Kidney capillary endothelial cell (primary cell): ENCODE measurements at places on chromosomes 11 and 22.

DNA sequence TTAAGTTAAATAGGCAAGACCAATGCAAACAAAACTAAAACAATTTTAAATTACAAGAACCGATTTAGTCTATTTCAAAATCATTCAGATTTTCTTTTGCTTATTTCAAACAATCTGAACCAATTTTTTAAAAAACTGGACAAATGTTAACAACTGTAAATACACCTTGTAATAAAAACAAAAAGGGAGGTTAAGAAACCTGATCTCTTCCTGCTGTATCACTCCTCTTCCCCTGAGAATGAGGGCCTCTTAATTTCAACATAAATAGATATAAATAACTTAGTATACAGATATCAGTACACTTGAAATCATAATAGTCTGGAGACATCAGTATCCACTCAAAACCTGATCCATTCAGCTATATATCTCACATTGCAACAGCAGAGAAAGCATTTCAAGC lies 346.6 kb downstream of the TTC28 start:
- no peak for DNase-seq

- no peak for DNase-seq
Observed at GRCh38 chr11:32113200-32113919, 22.5 kb downstream of the RCN1 start.

- DNase-seq, result peak; percentile 76
Observed at GRCh38 chr11:61756452-61757212, 4.2 kb downstream of the MYRF start.

DNA sequence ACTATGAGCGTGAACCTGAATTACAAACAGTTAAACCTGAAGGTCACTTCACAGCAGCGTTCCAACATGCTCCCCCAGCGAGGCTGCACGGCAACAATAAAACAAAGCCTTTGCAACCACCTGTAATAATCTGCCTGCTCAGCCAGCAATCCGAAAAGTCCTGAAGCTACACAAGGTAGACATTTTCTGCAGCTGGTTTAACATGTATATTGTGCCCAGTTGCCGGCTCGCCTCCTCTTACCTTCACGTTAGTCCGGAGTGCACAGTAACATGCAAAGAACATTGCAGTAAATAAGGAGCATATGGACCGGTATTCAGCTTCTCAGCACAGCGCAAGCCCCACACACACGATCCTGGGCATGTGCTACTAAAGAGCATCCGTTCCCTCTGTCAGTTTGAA lies 704.3 kb downstream of the DLG2 start:
- no peak for DNase-seq

GRCh38 chr11:22342211-22343031 lies 4.2 kb downstream of the SLC17A6 start:
- no peak for DNase-seq

GRCh38 chr11:66291706-66292542 lies at the start of gene TMEM151A:
TMEM151A (plus strand) TSS chr11:66291894; CDS start chr11:66292014, 120 bp downstream.
- DNase-seq, result no peak

GRCh38 chr11:62151737-62152102 lies 27.9 kb downstream of the INCENP start:
- no peak for DNase-seq

DNA sequence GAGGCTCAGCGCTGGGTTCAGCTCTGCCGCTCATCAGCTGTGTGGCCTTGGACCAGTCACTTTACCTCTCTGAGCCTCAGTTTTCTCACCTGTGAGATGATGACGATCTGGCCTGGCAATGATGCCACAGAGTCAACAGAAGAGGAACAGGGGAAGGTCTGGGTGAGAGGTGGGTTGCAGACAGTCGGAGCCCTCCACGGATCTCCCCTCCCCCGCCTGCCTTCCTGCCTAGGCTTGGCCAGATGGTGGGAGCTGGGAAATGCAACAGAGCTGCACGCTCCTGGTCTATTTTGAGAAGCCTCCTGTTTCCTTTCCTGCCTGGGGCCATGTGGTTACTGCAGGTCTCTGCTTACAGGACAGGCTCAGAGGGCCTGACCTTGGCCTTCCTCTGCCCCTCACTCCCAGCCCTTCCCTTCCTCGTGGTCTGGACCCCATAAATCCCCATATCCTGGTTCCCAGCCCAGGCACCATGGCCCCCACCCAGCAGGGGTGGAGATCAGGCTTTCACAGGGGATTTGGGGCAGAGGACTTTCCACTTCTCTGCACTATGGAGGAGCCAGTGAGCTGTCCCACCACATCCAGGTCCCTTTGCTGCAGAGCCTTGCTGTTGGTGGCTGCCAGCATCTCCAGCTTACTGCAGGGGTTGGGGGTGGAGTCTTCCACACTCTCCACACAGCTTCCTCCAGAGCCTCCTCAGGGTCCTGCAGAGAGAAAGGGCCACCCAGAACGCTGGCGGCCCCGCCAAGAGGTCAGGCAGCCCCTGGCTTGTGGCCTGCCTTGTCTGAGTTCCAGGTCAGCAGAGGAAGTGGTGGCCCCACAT lies 46.9 kb downstream of the C11orf96 start:
- DNase-seq, result peak; percentile 21

DNA sequence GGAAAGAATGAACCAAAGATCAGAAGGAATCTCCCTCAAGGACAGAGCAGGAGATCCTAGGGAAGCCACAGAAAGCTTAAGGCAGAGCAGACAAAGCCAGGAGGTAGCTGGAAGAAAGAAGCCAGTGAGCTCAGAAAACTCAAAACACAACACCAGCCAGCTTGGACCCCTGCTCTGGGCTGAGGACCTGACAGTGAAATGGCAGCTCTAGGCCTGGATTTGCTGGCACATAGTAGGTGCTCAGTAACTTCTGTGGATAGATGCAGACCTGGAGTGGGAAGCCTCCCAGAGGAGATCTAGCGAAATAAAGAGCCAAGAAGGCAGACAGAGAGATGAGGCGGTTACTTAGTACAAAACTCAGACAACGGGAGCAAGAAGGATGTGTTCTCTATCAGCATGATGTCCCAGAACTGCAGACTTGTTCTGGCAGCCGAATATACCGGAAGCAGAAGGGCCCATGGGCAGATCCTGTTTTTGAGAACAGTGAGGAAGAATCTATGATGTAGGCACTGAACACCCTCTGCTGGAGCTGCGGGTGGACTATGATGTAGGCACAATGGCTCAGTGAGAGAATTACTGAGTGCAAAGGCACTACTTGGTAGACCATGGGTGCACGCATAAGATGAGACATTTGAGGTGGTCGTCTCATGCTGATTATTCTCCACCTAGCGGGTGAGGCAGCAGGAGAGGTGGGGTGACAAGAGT lies 4.8 kb downstream of the ROBO4 start:
- DNase-seq, result no peak

DNA sequence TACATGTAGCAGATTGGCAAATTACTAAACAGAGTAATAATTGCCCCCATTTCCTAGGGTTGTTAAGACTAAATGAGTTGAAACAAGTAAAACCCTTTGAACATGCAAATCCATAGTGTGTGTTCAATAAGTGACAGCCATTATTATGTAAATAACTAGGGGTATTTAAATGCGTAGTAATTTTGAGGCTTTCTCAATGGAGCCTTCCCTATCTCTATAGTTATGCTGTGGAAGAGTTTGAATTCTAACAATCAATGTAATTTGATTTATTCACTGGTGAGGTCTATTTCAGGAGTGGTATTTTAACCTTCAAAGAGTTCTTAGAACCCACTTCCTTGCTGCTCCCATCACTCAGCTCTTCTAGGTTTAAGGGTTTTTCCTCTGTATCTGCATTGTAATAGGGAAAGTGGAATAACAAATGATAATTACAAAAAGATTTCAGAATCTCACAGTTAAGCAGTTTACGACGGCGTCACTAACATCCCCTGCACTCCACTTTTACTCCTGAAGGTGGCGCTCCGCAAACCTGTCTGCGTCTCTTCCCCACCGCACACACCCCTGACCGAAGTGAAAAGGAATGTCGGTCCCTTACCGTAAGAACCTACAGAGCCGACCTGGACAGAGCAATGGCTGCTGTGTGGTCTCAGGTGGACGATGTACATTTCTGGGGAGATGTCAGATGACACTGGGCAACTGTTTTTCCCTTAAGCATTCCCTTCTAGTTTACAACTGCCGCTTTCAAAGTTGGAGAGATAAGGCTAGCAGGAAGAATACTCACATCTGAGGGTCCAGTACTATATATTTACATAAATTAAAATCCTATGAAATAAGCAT lies 80.8 kb downstream of the ZC3H12C start:
- DNase-seq, result peak; percentile 40

DNA sequence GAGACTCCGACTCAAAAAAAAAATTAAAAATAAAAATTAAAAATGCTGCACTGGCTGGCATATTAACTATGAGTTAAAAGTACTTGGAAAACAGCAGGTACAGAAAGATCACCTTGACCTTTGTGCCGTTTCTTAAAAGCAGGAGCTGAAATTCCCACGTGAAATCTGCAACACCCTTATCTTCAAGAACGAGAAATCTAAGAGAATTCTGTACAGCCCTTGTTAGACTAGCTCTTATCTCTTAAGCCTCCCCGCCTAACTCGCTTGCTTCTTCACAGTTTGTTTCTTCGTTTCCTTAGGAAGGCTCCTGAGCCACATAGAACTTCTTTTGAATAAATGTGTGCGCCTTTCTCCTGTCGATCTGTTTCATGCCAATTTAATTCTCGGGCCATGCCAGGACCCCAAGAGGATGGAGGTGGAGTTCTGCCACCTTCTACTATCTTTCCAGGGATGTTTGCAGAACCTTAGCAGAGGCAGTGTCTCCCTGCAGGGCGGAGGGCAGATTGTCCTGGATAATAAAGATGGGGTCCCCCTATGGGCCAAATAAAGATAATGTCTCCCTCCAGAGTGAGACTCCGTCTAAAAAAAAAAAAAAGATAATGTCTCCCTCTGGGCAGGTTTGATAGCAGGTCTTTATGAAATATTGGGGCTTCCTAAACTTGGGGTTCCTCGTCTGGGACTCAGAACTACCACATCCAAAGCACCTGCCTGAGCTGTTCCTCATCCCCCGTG lies 27.4 kb upstream of the SYT8 start:
- DNase-seq, result no peak

GRCh38 chr11:36304351-36304750 lies 8.3 kb downstream of the PRR5L start:
- no peak for DNase-seq

DNA sequence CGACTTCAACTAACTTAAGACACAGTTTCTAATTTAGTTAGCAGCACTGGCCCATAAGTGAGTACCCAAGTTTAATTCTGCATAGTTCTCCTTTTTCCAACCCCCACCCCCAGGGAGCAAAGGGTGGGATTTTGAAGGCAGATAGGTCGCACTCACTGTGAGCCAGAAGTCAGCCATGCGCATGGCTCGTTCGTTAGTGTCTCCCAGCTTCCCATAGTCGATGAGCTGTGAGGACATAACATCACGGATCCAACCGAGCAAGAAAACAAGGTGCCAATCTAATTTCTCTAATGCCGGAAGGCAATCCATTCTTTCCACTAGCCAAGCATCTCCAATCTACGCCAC lies 577 bp downstream of the MRPL17 start:
- DNase-seq, result no peak

DNA sequence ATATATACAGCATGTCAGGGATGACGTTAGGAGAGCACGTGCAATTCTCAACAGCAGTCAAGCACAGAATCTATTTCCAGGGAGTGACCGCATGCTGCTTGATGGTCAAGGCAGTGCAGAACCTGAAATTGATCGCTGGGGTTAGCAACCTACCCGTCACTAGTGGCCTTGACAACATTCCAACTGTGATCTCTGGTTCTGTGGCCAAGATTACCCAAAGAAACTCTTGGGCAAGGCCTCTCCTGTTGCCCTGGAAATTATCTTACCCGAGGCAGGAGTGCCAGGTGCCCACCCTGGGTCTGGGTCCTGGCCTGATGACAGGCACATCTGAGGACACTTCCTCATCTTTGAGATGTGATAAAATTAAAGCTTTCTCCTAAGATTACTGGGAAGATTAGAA lies 2.2 kb downstream of the TM7SF2 start:
- DNase-seq, result no peak

- DNase-seq, result no peak
Observed at GRCh38 chr11:71265559-71266092, 13.2 kb upstream of the SHANK2 start.

- DNase-seq, result no peak
Observed at GRCh38 chr11:35103366-35104208, 35.4 kb upstream of the CD44 start.

- no peak for DNase-seq
Observed at GRCh38 chr22:48919187-48919590, 908.5 kb downstream of the BRD1 start.

GRCh38 chr11:132037467-132037862 lies 667.0 kb downstream of the NTM start:
- no peak for DNase-seq

DNA sequence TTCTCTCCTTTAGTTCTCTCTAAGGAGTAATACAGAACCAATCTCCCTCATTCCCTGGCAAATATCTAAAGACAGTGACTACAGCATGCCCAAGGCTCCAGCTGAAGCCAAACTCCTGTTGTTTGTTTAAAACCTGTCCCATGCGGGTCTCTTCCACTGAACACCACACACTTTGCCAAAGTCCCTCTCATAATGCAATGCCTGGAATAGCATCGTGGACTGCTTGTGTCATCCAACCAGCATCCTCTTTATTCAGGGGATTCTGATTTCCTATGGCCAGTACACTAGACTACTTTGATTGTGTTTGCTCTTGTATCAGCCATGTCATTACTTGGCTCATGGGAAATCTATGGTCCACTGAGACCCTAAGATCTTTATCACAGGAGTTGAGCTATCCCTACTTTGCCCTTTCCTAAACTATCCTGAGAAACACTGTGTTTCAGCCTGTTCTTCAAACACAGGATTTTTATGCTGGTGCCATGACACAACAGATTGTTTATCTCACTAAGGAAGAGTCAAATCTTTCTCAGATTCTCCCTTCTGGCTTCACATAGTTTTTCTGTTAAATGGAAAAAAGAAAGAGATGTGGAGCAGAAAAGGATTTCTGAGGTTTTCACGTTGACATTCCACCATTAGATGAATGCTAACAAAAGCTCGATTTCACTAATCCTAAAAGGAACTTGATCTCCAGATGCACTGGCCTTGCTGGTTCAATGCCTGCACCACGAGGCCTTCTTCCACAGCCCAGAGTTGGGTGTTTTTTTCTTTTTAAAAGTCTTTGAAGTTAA lies 15.9 kb upstream of the IRAG1 start:
- DNase-seq, result no peak

GRCh38 chr11:85238906-85239305 lies 388.2 kb downstream of the DLG2 start:
- DNase-seq, result no peak

DNA sequence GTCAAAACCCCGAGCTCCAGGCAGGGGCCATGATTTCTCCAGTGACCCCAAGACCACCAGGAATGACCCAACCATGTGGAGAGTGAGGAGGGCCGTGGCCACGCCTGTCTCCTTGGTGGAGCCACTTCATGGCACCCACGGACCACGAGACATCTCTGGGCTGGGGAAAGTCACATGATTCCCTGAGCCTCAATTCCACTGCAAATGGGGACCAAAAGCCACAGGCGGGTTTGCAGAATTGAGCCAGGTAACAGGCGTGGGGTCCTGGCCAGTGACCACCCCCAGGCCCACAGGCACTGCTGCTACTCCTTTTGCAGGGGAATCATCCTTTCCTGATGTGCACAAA lies 178.9 kb downstream of the CTTN start:
- DNase-seq, result no peak

GRCh38 chr22:35761037-35761436 lies 43.4 kb downstream of the APOL5 start:
- no peak for DNase-seq

- no peak for DNase-seq
Observed at GRCh38 chr22:45861259-45861658, 115.7 kb downstream of the WNT7B start.

- DNase-seq, result no peak
Observed at GRCh38 chr11:134632347-134633119, 220.5 kb upstream of the B3GAT1 start.
